CD4-positive, alpha-beta T cell treated with Interleukin-15 for 1 hour (primary cell): ENCODE measurements at places on chromosomes 12 and 14.

- DNase-seq, result no peak
Measured at GRCh38 chr12:88179436-88180014, 37.4 kb downstream of the TMTC3 start.

DNA sequence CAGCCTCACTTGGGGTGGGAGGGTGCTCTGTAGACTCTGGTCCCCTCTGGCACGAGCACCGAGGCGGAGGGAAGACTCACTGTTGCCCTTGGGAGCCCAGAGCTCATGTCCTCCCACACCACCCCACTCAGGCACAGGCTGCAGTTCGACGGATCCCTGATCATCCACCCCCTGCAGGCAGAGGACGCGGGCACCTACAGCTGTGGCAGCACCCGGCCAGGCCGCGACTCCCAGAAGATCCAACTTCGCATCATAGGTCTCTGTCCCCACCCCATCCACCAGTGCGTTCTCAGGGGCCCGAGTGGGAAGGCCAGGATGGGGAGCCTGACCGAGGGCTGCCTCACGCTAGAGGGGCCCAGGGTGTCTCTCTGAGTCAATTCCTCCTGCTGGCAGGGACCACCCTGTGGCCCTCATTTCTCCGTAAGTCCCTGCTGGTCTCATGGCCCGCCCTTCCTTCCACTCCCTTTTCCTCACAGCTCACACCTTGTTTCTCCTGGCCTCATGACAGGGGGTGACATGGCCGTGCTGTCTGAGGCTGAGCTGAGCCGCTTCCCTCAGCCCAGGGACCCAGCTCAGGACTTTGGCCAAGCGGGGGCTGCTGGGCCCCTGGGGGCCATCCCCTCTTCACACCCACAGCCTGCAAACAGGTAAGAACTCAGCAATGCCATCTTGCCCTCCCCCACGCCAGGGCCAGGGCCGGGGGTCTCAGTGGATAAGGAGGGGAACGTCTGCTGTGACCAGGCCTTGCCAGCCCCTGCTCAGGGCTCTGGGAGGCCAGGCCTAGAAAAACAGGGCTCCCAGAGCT, 27.0 kb downstream of the PAPLN start:
- DNase-seq, result no peak

DNA sequence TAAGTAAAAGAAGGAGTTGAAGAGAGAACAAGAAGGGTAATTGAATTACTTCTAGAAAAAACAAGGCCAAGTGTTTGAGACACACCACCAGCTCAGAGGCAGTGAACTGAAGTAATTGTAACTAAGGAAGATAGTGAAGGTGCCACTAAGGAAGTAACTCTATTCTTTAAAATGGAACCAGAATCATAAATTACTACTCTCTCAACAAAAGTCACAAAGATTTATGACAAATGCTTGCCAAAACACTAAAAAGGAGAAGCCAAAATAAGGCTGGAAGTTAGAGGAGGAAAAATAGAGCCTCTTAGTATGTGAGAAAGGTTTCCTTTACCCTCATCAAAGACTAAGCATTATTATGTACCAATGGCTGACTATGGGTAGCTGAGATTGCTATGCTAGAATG, 208.5 kb downstream of the MDGA2 start:
- DNase-seq, result no peak

DNA sequence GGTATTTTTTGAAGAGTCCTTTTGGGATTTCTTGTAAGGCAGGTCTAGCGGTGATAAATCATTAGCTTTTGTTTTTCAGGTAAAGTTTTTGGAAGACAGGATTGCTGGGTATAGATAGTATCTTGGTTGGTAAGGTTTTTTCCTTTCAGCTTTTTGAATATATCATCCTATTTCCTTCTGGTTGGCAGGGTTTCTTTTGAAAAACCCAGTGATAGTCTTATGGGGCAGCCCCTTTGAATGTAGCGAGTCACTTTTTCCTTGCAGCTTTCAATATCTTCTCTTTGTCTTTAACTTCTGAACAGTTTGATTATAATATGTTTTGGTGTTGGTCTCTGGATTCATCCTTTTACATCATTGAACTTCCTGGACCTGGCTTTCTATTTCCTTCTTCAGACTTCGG, 20.2 kb downstream of the TMX1 start:
- DNase-seq, result no peak

GRCh38 chr12:44874981-44875416, 1.1 kb downstream of the NELL2 start:
- no peak for DNase-seq

- no peak for DNase-seq
Measured at GRCh38 chr14:21059842-21060613, 2.4 kb downstream of the RNASE8 start.

- no peak for DNase-seq
Measured at GRCh38 chr12:53596920-53597363, 29.2 kb downstream of the ATF7 start.

- no peak for DNase-seq
Measured at GRCh38 chr14:32710731-32711680, 227.7 kb upstream of the NPAS3 start.

DNA sequence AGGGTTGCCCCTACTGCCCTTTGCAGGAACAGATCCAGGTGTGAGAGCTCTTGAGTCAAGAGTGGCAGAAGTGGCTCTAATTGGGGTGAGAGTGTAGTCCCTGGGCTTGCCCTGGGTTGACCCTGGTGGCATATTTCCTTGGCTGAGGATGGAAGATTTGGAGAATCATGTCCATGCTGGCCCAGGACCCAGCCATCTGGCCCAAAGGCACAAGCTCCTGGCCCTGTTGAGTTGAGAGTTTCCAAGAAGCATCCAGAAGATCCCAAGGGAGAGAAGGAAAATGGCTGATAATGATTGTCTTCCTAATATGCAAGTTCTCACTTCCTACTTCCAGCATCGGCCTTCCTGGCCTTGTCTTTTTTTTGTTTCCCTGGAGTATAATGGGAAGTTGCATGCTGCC, 55.5 kb upstream of the SRSF5 start:
- no peak for DNase-seq
